M059J (cell line): ENCODE measurements at places on chromosomes 4 and X.

DNA sequence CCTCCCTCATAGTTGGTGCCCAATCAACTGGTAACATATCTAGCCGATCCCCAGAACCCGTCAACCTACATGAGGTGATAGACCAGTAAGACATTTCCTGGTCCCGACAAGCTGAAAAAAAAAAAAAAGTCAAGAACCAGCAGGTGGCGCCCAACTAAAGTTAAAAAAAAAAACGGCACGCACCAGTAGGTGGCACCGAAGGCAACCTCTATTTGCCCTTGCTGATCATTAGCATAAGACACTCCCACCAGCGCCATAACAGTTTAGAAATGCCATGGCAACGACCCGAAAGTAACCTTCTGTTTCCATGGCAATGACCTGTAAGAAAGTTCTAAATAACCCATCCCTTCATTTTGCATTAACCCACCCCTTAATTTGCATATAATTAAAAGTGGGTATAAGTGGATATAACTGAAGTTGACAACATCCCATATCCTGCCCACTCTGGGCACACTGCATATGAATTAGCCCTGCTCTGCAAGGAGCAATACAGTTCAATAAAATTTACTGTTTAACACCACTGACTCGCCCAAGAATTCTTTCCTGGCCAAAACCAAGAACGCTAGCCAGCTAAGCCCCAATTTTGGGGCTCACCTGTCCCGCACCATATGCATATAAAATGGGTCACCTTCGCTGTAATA, 83.9 kb upstream of the SPANXB1 start:
- DNase-seq = peak; percentile 86

DNA sequence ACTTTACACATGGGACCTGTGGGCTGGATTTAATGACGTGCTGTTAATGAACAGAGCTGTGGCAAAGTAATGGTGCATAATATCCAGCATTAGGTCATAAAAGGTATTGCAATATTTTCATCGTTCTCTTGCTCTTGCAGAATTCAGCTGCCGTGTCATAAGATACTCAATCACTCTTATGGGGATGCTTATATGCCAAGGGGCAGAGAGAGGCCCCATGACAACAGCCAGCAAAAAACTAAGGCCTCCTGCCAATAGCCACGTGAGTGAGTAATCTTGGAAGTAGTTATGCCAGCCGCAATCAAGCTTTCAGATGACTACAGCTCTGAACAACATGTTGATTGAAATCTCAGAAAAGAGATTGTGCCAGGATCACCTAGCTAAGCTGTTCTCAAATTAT, 616.9 kb downstream of the FSTL5 start:
- DNase-seq = peak; percentile 32

GRCh38 chr4:124907881-124908280, 195.3 kb upstream of the ANKRD50 start:
- peak; percentile 60 for DNase-seq

DNA sequence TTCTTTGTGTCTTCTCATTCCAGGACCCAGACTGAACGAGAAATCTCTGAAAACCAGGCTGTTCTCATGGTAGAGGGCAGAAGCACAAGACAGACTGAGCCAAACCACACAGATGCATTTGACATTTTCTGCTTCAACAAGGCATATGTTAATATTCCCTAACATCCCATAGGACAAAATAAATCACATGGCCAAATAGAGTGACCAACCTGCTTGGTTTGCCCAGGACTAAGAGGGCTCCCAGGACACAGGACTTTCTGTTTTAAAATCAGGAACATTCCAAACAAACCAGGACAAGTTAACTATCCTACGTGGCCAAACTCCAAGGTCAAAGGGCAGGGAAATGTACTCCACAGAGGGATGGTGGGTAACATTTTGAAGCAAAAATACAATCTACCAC, 11.7 kb downstream of the CTPS2 start:
- no peak for DNase-seq

DNA sequence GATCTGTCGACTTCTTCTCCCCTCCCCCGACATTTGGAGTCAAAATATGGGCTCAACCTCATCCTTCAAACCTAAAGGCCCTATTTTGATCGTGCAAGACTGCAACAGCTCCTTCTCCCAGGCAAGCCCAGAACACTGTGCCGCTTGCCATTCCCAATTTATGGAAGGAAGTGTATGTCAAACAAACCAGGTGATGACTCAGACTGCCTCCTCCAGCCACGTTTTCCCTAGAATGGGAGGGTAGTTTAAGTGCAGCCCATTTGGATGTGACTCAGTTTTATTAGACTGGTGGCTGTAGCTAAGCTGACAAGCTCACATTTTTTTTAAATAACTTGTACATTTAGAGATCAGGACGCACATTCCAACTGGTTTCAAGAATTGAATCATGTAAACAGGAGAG, 570.4 kb upstream of the DIPK2B start:
- DNase-seq = peak; percentile 98
